Activated CD4-positive, alpha-beta memory T cell treated with anti-CD3 and anti-CD28 coated beads, Interleukin-2, amount 10 ng/mL, durations not matched to agents 7 days and 5 days (primary cell): ENCODE measurements at places on chromosomes 7 and 10. TPM values are rescaled to one million over a fixed set of nuclear protein-coding genes. Genes with fewer than 3 reads are reported as not detected.

DNA sequence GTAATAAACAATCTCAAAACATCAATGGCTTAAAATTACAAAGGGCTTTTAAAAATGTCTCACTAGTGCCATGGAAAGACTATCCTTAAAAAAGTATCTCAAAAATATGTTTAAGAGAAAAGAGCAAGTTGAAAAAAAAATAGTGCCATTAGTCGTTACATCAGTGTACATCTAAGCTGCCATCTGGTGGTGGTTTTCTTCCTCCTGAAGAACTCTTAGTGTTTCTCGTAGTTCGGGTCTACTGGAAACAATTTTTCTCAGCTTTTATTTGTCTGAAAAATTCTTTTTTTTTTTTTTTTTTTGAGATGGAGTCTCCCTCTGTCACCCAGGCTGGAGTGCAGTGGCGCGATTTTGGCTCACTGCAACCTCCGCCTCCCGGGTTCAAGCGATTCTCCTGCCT lies 5.9 kb upstream of the GARIN1A start:
- no peak for DNase-seq

DNA sequence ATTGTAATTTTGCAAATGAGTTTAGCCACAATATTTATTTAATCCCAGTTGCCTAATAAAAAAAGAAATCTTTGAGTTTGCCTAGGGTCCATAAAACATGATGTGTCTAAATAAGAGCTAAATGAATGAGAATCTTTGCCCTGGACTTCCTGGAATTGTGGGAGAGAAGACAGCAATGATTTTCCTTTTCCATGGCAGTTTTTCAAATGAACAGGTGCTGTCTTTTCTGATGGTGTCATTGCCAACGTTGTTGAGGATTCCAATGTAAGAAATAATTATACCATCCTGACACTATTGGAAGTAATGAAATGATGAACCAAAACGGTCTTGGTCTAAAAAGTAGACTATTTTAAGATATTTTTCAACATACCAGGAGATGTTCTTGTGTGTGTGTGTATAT lies 984.7 kb upstream of the CELF2 start:
- no peak for DNase-seq

- DNase-seq = no peak
These were observed 36.8 kb upstream of the NUB1 start for GRCh38 chr7:151304856-151305255.

DNA sequence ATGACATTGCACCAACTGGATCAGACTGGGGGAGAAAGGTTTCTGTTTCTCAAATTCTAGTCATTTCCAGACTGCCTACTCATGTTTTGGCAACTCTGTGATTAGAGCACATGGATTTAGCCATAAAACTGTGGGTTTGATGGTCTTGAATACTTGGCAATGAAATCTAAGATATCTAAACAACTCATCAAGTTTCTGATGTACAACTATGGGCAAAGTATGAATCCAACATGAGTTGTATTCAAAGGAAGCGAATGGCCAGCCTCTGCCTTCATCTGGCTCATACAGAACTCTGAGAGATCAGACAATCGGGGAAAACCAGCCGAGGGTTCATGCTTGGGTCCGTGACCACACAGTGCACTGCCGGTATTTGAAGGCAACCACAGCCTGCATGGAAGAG lies 144.3 kb downstream of the ADAM12 start:
- DNase-seq = no peak

DNA sequence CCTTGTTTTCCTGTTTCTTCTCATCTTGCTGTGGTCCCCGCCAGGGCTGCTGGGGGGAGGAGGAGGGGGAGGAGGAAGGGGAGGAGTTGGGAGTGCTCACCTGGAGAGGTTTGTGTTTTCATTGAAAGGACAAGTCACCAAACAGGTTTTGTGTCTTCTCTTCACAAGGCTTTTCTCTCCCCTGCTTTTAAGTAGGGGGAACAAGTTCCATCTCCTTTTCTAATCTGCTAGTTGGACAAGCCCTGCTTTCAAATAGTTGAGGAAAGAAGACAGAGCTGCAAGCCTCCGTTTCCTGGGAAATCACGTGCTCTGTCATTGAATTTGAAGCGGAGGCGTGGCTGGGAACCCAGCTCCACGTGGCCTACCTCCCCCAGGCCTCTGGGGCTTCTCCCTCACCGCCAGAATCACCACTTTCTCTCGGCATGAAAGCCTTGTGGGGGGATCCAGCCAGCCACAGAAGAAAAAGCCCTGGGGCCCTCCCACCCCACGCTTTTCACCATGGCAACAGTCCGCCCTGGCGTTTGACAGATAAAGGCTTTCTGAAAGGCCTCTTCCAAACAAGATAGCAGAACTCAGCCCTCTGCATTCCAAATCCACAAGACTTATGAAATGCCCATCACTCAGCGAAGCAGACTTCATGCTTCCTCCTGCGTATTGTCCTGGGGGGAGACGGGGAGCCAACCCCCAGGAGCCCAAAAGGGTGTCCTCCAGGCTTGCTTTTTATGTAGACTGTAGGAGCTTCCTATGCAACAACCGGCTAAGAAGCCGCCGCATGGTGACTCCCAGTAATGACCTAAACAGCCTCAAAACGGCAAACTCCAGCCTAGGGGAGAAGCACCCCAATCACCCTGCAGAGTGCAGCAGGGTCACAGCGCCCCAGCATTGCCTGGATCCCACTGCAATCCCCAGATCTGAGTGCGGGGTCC lies 51.7 kb downstream of the PROSER2 start:
- DNase-seq = no peak

GRCh38 chr7:16422103-16422435 lies 731 bp upstream of the CRPPA start:
- DNase-seq = no peak

DNA sequence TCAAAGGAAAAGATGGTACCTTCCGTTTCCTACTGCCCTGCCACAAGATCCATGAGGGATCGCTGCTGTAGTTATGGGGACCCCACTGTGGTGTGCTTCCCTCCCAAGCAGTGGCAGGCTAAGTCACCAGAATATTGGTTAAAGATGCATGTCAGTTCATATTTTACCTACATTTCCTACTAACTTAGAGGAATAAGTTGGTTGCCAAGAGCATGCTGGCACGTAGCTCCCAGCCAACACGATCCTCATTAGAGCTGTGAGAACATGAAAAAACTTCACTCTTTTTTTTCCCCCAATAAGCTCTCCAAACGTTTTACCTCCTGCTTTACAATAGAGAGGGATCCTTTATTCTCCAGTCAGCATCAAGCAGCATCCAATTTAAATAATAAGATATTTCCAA lies 203.7 kb downstream of the TRIL start:
- DNase-seq = no peak

GRCh38 chr7:74581916-74582440 lies 75.5 kb upstream of the GTF2I start:
- DNase-seq = no peak

DNA sequence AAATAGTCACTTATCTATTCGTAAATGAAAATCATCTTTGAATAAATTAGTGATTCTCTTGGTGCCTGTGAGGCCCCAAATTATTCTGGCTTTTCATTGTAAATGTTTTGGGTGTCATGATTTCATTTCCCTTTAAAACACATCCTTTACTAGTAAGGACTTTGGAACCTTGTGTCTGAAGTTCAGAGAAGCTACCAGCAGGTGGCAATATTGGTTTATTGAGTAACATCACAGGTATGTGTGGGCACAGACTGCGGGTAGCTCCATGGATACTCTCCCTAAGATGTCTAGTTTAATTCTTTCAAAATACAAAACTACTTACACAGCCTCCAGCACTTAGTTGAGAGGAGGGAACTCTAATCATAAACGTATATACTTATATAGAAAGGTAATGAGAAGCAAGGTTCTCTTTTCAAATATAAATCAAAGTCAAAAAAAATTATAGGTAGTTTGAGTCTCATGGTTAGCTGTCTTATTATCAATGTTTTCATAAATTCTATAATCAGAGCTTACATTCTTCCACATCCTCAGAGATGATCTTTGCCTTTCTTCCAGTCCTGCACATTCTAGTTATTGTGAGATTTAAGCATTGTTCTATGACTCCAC lies 449.6 kb downstream of the GRM8 start:
- peak; percentile 22 for DNase-seq

DNA sequence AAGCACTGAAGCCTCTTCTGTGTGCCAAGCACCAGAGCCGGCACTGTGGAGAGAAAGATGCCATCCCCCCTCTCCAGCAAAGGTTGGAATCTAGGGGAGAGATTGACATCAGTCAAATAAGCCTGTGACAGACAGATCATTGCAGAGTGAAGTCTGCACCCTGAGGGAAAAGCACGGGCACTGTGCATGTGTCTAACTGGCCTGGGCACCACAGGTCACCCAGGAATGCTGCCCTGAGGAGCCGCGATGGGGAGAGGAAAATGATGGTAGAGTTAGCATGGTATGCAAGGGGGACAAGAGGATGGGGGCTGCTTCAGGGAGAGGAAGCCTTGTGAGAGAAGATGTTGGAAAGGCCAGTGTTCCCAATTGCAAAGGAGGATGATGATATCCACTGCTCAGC lies 261.0 kb downstream of the GRID1 start:
- DNase-seq = no peak

- no peak for DNase-seq
These were observed 28.6 kb downstream of the BMPR1A start for GRCh38 chr10:86785037-86785436.

DNA sequence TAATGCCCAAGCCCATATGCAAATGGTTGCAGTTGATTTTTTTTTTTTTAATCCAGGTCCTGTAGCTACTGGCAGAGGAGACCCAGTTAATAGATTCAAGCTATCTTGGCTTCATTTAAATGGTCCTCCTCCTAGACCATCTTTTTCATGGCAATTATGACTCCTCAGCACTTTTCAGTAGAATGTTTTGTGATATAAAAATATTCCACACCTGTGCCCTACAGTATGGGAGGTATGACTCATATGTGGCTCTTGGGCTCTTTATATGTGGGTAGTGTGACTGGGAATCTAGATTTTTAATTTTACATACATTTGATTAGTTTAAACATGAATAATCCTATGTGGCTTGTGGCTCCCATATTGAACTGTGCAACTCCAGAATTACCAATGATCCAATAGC lies 80.1 kb downstream of the ITGB1 start:
- no peak for DNase-seq

DNA sequence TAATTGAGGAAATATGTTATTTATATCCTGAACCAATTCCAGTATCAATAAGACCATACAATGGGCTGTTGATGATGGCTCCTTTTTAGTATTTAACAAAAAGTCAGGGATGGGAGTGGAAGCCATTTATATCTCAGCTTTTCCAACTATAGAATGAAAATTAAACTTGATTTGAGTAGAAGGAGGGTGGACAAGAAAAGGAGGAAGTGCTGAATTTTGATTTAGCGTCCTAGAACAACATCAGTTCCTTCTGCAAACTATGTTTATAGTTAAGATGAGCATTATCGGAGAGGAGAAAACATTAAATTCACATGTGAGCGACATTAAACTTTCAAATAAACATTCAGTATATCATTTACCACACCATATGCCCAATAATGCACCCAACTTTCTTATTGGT lies 149.3 kb upstream of the YAE1 start:
- no peak for DNase-seq

DNA sequence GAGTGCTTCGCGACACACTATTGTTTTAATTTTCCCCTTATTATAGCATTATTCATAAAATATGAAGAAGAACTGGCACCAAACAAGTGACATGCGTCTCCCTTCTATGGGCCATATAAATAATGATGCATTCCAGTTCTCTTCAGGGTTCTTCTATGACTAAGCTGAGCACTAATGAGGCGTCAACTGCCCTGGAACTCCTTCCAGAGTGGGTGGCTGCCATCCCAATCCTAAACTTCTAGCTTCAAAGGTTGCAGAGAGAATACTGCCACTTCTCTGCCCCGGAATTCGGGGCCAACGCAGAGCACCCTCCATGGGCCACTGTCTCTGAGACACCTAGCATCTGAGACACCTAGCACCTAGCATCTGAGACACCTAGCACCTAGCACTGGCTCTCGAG lies 37.7 kb upstream of the FOXI2 start:
- DNase-seq = no peak

DNA sequence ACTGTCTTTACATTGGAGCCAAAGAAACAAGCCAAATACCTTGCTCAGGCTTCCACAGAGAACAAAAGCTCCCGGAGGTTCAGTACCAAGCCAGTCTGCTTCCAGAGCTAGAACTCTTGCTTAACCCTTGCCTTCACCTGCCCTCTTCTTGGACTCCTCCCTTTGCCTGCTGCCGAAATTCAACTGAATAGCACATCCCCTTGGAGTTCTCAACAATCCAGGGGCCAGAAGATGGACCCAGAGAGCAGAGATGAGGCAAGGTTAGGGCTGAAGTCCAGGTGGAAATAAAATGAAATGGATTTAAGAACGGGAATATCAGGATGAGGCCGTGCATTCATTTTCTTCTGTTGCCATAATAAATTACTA lies 876 bp upstream of the PIK3AP1 start:
- no peak for DNase-seq

DNA sequence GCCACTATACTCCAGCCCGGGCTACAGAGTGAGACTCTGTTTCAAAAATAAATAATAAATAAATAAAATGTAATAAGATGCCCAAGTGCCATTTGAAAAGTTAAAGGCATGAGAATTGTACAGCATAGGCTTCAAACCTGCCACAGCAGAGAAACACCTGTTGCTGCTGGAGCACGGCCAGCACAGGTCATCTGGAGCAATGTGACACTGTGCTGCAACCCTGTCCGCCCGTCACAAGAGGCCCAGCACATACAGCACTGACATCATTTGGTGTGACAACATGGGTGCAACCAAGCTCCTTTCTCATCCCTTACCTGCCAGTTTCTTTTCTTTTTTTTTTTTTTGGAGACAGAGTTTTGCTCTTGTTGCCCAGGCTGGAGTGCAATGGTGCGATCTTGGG lies 1.3 kb downstream of the RFC2 start:
- DNase-seq = no peak

DNA sequence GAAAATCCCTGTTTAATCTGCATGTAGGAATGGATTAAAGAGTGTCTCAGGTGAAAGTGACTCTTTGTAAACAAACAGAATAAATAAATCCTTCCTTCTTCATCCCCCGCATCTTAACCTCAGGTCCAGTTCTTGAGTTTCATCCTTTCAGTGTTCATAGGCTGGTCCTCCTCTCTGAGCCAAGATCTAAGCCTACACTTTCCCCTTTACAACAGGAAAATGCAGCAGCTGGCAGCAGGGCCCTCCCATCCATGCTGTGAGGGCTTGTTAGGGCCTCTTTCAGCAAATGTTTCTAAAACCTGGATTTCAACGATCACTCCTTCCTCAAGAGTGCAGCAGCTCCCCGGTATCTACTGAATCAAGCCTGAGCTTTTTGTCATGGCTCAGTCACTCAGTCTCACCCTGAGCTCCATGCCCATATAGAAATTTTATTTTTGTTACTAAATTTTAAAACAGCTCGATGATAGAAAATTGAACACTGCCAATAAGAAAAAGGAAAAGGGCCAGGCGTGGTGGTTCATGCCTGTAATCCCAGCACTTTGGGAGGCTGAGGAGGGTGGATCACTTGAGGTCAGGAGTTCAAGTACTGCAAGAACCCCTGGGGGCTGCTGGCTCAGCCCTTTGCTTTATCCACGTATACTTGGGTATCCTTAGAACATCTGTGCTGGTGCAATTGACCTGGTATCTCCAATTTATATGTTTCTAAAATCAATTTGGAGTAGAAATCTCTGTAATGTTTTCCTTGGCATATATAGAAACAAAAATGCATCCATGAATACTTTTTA lies 15.6 kb downstream of the BLNK start:
- DNase-seq = no peak

The IL15RA gene
- 24.5 TPM for total RNA-seq

The UPK3B gene
- total RNA-seq = 0.83 TPM

The EVX1 gene
- total RNA-seq = not detected
